Coronary artery (tissue), 2 donors: ENCODE measurements at places on chromosomes 16 and 17.
A peak's percentile ranks its signal among the peaks of the same experiment; 100 is the strongest.

DNA sequence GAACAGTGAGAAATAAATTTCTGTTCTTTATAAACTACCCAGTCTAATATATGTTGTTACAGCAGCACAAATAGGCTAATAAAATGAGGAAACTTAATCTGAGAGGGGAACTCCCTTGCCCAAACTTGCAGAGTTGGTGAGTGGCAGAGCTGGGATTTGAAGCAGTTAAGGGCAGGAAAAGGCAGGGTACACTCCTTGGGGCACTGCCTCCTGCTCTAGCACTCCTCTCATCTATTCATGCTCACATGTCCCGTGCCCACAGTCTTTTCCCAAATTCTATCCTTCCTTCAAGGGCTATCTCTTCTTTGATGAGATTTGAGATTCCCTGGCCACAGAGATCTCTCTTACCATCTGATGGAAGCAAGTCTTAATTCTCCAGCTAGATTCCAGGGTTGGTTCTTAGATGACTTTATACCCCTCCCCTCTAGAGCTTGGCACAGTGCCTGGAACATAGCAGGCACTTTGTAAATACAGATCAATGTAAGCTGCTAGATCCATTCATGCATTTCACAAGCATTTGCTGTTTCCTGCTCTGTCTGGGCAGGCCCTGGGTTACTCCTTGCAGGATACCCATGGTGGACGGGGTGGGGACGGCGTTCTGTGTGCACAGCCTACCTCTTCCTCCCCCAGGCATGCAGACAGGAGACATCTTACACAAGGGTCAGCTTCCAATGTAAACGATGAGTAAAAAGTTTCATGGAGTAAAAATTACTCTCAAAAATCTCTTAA, 39.2 kb upstream of the ABCC12 start:
- DNase-seq: no peak

DNA sequence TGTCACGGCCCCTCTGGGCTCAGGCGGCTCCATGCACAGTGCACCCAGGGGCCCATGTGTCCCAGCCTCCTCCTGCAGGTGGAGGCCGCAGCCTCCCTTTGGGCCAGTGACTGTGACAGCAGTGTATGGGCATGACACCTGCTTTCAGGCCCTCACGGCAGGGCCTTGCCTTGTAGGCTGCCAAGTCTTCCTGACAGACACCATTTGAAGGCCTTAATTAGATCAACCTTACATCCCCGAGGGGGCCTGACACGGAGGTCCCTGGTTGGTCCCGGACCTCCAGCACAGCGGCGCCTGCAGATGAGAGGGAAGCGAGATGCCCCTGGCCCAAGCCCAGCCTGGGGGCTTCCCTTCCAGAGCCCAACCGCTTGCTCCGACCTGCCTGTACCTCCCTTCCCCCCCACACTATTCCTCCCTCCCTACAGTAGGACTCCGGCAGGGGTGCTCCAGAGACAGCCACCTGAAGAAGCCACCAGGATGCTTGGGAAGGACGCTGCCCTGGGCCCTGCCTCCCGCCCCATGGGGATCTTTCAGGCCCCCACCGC, 31.9 kb downstream of the BAIAP2 start:
- DNase-seq: no peak

- DNase-seq: peak; percentile 91
Measured at GRCh38 chr16:397736-398332, 835 bp downstream of the NME4 start.

GRCh38 chr16:27346819-27347218, 33.0 kb downstream of the IL4R start:
- no peak for DNase-seq

DNA sequence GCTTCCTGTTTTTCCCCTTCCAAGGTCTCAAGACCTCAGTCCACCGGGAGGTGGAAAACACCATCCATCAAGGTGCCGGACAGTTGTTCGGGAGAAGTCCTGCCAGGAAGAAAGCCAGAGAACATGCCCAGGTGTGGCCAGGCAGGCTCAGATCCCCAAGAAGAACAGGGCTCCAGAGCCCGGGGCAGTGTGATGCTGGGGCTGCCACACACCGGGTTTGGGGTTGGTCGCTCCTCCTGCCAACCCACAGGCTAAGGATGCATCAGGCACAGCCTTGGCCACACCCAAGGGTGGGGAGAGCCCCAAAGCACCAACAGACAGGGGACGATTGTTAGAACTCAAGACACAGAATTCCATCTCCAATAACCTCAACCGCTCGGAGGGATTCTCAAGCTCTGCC, 19.7 kb downstream of the ZFHX3 start:
- peak; percentile 59 for DNase-seq

DNA sequence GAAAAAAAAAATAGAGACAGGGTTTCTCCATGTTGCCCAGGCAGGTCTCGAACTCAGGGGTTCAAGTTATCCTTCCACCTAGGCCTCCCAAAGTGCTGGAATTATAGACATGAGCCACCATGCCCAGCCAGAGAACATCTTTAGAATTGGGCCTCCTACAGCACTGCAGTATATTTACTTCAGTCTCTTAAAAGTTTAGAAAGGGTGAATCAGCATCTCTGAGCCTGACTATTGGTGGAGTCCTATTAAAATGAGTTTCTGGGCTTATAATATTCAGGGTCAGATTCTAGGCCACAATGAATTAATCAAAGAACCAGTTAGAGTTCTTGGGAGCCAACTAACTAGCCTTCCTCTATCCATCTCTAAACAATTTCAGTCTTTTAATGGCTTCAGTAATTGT, 22.8 kb downstream of the TADA2A start:
- no peak for DNase-seq
